Hematopoietic multipotent progenitor cell treated with erythropoietin and hydrocortisone succinate and interleukin-3 and kit ligand, for 15 days (in vitro differentiated cells): ENCODE measurements at places on chromosomes 6 and 20.
A peak's percentile ranks its signal among the peaks of the same experiment; 100 is the strongest.

GRCh38 chr6:42604150-42604549 is 40.3 kb downstream of the UBR2 start:
- DNase-seq, result no peak

- DNase-seq, result no peak
Measured at GRCh38 chr6:30508890-30509736, 19.8 kb downstream of the HLA-E start.

DNA sequence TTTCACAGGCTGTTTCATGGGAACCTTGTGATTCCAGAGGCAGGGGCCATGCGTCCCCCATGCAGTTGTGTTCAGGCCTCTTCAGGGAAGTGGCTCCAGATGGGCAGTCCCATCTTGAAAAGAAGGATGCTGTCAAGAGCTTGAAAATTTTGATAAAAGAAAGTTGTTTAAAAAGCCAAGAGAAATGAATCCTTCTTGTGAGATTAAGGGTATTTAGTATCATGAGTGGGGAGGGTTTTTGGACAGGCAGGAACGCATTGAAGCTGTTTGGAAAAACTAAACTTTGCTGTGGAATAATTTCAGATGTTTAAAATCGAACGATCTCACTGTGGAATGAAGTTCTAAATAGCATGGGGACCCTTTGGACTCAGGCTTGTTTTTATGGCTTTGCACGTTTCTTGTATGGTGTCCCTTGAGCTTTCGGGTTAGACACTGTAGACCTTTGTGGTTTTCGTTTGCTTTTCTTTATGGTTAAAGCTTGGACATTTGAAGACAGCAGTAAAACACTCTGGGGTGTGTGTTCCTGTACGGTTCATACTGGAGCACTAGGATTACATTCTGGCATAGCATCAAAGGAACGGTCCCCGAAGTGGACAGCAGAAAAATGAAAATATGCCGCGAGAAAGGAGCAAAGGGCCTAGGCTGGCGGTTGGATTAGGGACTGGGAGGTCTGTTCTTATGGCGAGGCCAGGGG is 18.2 kb downstream of the KIF25 start:
- DNase-seq, result no peak

- DNase-seq, result no peak
Measured at GRCh38 chr6:78995946-78996345, 82.1 kb downstream of the PHIP start.

DNA sequence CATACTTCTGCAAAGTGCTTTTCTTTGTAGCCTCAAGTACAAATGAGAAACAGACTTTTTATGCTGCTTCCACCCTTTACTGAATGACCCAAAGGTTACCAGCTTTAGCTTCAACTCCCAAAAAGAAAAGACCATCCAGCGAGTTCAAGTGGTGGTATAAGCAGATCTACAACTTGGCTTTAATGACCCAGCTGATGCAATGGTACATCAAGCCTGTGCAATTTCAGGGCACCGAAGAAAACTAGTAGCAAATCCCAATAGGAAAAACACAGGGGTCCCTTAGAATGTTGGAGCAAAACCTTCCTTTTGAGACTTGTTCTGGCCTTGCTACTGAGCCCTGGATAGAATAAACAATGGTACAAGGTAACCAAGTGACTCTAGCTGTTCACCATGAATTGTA is 33.8 kb downstream of the STX7 start:
- no peak for DNase-seq

DNA sequence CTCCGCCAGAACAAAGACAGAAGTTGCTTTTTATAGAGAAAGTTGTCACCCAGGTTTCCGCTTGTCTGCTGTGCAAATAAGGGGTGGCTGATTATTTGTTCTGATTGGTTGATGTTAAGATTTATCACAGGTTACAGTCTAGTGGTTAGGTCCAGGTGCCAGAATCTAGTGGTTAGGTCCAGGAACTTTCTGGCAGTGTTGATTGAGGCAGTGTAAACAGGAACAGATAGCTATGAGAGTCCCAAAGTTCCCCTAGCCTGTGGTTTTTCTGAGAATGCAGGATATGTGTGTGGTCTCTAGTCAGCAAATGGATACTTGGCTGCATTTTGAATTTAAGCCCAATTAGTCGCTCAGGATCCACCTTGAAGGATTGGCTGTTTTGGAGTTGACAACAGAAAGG is 148.0 kb downstream of the TMEM200A start:
- no peak for DNase-seq

- no peak for DNase-seq
Measured at GRCh38 chr6:35620706-35621105, 68.0 kb downstream of the FKBP5 start.

- peak; percentile 68 for DNase-seq
Measured at GRCh38 chr20:37384683-37385174, 38.8 kb downstream of the SRC start.

DNA sequence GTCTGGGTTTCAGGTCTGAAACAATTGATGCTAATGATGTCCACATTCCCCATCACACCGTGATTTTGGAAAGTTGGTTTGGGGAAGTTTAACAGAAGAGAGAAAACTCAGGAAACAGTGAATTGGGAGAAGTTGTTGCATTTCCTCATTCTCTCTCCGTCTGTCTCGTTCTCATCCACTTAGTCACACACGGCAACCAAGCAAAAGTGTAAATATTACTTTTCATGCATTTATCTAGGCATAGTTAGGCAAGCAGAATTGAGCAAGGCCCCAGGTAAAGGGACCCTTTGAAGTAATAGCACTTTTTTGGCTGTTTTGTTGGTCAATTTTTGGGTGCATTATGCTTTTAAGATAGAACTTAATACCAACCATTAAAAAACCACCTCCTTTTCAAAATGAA is 137.0 kb upstream of the SULF2 start:
- no peak for DNase-seq

GRCh38 chr6:18330548-18331081 is 56.5 kb upstream of the RNF144B start:
- DNase-seq, result no peak
